Stimulated activated CD8-positive, alpha-beta memory T cell treated with anti-CD3 and anti-CD28 coated beads, Interleukin-7, amount 100 ng/mL, for 24 hours (primary cell): ENCODE measurements at places on chromosomes 11 and 22.

GRCh38 chr11:7639643-7640025 lies 33.7 kb downstream of the CYB5R2 start:
- no peak for DNase-seq

GRCh38 chr11:44950625-44951476 lies at the start of gene TP53I11:
TSS of gene TP53I11 (minus strand) at chr11:44950883. CDS start at chr11:44938335, 12,548 bp downstream.
- peak; percentile 20 for DNase-seq

- no peak for DNase-seq
Measured at GRCh38 chr22:20268279-20269012, at the start of gene RTN4R. TSS of gene RTN4R (minus strand) at chr22:20268318. CDS start at chr22:20268092, 226 bp downstream.

GRCh38 chr11:67541198-67541597 lies 18.0 kb upstream of the CABP2 start:
- DNase-seq = no peak

GRCh38 chr22:47836957-47837356 lies 1074.5 kb downstream of the TBC1D22A start:
- DNase-seq = no peak

- no peak for DNase-seq
Measured at GRCh38 chr22:35544827-35545226, 4.2 kb downstream of the RASD2 start.

GRCh38 chr11:102345904-102346303 lies 1.1 kb upstream of the BIRC2 start:
- no peak for DNase-seq

GRCh38 chr11:12128301-12128751 lies 17.9 kb downstream of the MICAL2 start:
- DNase-seq = no peak

- peak; percentile 35 for DNase-seq
Measured at GRCh38 chr11:2156416-2157182, 4.4 kb downstream of the INS start.

DNA sequence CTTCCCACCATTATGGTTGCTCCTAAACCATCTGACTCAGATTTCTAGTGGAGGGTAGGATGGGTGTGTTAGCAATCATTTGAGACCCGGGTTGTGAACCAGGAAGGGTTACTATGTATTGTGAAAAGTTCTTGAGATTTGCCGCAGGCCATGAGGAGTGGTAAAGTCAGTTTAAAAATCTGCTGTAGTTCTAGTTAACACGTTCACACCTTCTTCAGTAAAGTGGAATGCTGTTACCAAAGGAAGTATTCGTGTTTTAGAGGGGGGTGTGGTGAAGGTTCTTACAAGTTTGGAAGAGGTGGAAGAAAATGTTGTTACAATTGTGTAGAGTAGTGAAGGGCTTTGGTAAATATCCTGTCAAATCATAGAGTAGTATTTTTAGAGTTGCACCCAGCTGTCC lies 2.6 kb downstream of the MTMR3 start:
- DNase-seq = no peak

DNA sequence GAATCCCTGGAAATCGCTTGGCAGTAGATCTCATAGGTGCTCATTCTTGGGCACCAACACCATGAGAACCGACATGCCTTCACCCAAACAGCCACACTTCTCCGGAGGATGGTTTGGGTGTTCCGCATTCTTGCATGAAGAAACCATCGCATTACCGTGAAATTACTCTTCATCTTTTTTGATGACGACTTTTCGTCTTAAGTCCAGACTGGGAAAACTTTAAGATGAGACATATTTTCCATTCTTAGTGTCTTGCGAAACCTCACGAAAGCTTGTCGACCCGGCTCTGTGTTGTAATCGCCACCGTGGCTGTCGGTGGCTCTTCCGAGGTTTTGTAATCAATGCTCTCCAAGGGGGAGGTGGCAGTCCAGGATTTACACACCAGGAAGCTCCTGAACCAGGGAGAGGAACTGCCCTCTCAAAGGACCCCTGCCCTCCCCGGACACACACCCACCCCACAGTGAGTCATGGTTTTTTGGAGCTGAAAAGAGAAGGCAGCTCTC lies 1.7 kb downstream of the TOM1 start:
- no peak for DNase-seq

GRCh38 chr22:49643998-49644397 lies 183.7 kb downstream of the BRD1 start:
- DNase-seq = no peak

DNA sequence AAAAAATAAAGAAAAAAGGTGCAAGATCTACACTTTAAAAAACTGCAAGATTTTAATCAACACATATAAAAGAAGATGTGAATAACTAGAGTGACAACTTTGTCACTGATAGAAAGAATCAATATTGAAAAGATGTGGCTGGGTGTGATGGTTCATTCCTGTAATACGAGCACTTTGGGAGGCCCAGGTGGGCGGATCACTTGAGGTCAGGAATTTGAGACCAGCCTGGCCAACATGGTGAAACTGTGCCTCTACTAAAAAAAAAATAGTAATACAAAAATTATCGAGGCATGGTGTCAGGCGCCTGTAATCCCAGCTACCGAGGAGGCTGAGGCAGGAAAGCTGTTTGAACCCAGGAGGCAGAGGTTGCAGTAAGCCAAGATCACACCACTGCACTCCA lies 21.0 kb upstream of the FBLN1 start:
- DNase-seq = no peak

DNA sequence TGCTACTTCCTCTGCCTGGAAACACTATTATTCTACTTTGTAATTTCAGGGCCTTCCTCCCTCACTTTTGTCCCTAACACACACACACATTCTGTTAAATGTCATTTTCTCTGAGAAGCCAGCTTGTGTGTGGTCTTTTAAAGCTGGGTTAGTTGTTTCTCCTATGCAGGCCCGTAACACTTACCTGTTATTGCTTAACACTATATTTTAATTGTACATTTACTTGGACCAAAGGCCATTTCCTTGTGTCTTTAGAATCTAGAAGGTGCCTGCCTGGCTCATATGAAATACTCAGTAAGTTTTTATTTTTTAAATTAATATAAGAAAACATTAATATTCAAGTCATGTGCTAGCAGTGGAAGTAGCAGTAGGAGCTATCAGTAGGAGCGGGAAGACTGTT lies 30.6 kb downstream of the FAR1 start:
- no peak for DNase-seq

- no peak for DNase-seq
Measured at GRCh38 chr22:18012531-18012930, 11.8 kb downstream of the MICAL3 start.

- DNase-seq = no peak
Measured at GRCh38 chr11:125225401-125225800, 60.9 kb downstream of the PKNOX2 start.
